Fibroblast of lung (primary cell): ENCODE measurements at places on chromosomes 12 and 14.

DNA sequence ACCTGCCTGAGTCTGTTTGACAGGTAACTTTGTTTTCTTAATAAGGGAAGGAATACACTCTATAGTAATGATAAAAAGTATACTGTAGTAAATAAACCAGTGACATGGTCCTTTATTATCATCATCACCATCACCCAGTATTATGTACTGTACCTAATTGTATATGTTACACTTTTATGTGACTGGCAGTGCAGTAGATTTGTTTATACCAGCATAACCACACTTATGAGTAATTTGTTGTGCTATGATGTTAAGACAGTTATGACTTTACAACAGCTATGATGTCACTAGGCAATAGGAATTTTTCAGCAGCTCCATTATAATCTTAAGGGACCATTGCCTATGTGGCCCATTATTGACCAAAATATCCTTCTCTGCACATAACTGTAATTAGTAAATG is 155.0 kb downstream of the NUBPL start:
- DNase-seq: peak; percentile 15

- DNase-seq: peak; percentile 59
Measured at GRCh38 chr12:12505544-12506495, 56.8 kb downstream of the DUSP16 start.

DNA sequence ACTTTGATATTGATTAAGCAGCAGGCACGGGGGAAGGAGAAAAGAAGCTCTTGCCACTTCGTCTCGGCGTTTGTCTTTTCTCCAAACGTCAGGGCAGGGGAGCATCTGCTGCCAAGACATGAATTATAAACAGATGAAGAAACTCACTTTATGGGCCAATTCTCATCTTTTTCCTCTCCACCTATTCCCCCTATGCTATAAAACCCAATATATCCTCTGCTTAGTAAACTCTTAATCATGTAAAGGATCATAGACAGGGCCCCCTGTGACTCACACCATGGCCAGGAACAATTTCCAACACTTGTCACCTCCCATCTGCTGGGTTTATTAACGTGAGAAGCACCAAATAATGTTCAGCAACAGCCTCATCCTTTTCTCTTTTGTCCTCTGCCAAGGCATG is 1092.1 kb upstream of the TMEM132C start:
- no peak for DNase-seq

- no peak for DNase-seq
Measured at GRCh38 chr12:5050542-5050941, 6.9 kb downstream of the KCNA5 start.

DNA sequence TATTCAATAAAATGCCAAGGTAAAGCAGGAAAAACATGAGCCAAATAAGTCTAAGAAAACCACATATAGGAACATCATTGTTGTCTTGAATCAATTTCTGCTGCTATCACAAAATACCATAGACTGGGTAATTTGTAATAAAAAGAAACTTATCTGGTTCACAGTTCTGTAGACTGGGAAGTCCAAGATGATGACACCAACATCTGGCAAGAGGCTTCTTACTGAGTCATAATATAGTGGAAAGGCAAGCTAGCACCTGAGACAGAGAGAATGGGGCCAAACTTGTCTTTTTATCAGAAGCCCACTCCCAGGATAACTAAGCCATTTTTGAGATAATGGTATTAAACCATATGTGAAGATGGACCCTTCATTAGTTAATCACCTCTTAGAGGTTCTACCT is 975.9 kb downstream of the FLRT2 start:
- DNase-seq: no peak

- DNase-seq: peak; percentile 12
Measured at GRCh38 chr12:28507033-28507432, 316.8 kb downstream of the CCDC91 start.

DNA sequence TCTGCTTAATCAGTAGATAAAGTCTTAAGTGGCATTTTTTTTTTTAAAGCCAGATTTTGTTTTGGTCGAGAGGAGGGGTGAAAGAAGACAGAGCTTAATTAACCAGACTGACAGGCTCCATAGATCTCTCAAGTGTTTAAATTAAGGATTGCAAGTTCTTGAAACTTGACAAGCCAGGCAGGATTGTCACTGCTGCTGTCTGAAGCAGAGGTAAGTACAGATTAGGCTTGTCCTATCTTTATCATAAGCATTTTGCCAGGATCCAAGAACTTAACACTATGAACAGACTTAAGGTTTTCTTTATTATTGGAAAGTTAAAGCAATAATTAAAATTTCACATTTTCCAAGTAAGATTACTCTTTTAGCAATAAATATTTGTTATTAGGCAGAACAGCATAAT is 179.6 kb upstream of the LMO3 start:
- no peak for DNase-seq

GRCh38 chr12:103114296-103115055 is 157.0 kb downstream of the ASCL1 start:
- no peak for DNase-seq

- no peak for DNase-seq
Measured at GRCh38 chr12:128754275-128754674, 69.5 kb downstream of the SLC15A4 start.

DNA sequence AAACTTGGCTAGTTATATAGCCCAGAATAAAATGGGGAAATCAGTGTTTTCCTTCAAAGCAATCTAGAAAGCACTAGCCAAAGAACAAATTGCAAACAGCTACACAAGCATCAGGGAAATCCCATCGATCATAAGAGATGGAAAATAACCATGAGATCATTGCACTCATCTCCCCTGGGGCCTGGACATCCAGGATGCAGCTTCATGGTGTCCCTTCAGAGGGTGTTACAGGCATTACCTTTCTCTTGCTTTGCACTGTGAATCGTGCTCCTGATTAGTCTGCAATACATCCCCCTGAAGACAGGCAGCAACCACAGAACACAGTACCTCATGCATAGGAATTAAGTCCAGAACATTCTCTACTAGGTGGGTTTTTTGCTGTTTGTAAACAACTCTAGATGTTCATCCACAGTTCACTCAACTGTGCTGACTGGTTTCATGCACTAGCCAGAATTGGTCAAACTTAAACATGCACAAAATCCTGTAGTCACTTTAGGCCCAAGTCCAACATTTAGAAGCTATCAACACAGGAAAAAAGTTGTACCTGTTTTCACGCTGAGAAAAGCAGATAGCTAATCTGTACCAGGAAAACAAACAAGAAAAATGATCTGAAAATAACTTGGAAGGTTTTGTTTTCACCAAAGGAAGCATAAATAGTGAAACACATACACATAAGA is 120.1 kb downstream of the ZFP36L1 start:
- no peak for DNase-seq
